ENCODE measurements at places on chromosomes 5 and 9.

GRCh38 chr5:142364251-142365145, 39.7 kb upstream of the SPRY4 start:
- DNase-seq, result no peak

- no peak for DNase-seq
Measured at GRCh38 chr5:173204185-173204979, 30.6 kb downstream of the NKX2-5 start.

- peak; percentile 4 for DNase-seq
Measured at GRCh38 chr9:13427587-13427986, 148.1 kb upstream of the MPDZ start.

DNA sequence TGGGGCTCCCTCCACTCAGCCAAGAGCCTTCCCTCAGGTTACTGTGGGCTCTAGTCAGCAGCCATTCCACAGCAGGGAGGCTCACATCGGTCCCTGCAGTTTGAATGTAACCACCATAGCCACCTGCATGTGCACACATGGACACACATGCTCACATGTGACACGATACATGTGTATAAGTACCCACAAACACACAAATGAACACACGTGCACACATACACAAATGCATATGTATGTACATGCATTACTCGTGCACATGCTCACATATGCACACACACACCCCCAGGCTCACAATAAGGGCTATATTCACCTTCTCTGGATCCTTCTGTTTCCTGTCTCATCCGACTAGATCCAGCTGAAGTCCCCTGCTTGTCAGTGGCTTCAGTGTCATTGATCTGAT, 36.2 kb downstream of the UBE2QL1 start:
- DNase-seq, result no peak

- no peak for DNase-seq
Measured at GRCh38 chr5:76735762-76736545, 20.0 kb downstream of the F2R start.

DNA sequence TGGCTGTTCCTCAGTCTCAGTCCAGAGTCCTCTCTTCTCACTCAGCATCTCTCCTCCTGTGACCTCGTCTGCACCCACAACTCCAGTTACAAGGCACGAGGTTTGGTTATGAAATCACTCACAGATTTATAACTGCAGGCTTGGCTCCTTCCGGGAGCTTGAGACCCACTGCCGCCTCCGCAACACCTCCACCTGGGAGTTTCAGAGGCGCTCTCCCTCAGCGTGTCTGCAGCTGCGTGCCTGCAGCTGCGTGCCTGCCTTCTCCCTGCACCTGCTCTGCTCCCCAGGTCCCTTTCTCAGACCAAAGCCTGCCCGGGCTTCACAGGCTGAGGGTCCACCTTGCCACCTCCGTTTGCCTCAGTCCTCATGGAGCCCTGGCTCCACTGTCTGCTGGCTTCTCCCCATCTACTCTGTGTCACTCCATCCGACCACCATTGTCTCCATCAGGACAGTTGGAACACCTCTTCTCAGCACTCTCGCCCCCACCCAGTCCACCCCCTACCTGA, 51.5 kb downstream of the HRH2 start:
- DNase-seq, result no peak

GRCh38 chr5:79936002-79936645, 54.9 kb downstream of the MTX3 start:
- no peak for DNase-seq

- peak; percentile 44 for DNase-seq
Measured at GRCh38 chr9:128771094-128771721, 519 bp downstream of the ZER1 start.

DNA sequence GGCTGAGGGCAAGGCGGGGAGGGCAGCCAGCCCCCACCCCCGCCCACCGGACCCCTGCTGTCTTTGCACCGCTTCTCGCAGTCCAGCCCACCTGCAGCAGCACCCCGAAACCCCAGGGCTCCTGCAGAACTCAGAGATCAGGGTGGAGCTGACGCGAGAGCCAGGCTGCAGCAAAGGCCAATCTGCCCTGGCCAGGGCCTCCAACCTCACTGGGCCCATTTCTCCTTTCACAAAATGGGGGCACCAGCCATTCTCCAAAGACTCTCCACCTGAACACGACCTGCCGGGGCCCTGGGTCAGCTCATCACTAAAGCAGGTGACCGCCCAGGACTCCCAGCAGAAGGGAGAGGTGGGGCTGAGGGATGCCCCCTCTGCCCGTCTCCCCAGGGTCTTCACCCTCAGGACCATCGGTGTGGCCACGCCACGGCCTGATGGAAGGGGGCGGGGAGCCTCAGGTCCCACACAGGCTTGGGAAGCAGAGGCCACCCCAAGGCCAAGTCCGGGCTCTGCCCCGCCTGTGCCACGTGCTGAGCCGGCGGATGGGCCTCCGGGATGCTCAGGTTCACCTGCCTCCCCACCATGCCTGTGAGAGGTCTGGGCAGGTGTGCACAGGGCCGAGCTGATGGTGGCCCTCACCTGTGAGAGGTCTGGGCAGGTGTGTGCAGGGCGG, 13.1 kb downstream of the NACC2 start:
- no peak for DNase-seq

DNA sequence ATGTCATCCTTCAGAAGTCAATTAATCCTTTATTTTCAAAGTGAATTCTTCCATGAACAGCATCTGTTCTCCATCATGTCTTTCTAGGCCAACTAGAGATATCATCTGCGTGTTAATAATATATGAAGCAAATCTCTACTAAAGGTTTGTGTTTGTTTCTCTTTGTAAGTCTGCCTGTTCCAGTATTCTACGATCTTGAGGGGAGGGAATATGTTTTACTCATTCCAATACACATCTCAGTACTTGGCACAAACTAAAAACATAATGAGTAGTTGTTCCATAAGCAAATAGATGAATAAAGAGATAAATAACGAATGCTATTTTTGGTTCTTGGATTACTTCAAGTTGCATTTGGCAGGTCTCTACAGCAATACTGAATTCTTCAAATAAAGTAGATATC, 470.7 kb upstream of the GRIN3A start:
- no peak for DNase-seq

DNA sequence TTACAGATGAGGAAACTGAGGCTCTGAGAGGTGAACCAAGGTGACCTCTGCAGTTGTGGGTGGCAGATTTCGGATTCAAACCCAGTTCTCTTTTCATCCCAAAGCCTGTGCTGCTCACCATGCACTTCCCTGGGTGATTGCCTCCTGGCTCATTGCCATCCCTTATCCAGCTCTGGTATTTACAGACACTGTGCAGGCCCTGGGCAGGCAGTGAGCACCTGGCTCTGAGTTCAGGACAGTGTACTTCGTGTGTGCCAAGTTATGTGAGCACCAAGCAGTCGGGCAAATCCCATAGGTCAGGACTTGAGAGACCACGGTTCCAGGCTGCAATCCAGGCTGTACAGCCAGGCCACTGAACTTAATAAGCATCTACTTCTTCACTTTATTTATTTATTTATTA, 1.4 kb downstream of the LRSAM1 start:
- no peak for DNase-seq

DNA sequence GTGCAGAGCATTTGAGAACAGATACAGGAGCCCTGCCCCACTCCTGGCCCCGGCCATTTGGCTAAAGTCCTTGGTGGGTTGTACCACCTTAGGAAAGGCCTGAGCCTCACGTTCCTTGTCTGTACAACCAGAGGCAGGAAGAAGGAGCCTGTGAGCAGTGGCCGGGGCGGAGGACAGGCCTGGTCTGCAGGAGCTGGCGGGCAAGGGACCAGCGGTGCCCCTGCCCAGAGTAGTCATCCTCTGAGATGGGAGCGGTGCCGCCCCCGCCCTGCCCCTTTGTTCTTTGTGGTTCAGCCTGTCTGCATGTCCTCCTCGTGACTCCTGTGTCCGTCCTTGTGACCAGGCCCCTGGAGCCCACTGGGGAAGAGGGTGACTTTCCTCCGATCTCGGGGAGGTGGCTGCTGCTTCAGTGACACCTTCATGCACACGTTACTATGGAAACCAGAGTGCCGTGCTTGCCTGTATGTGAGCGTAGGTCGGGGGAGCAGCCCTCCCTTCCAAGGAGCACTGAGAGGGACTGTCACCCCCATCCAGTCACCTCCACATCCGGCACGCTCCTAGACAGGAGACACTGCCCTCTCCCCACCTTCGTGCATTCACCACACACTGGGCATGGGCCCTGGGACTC, 42.9 kb downstream of the UNC5A start:
- no peak for DNase-seq

All from GM12891 (cell line).